SK-N-MC (cell line): ENCODE measurements at places on chromosomes 3 and 15.

- DNase-seq, result no peak
Measured at GRCh38 chr3:53303957-53304356, 43.4 kb downstream of the DCP1A start.

GRCh38 chr3:160931474-160931873 is 173.7 kb downstream of the B3GALNT1 start:
- DNase-seq, result no peak

GRCh38 chr3:13115576-13115910 is 42.3 kb upstream of the IQSEC1 start:
- no peak for DNase-seq

DNA sequence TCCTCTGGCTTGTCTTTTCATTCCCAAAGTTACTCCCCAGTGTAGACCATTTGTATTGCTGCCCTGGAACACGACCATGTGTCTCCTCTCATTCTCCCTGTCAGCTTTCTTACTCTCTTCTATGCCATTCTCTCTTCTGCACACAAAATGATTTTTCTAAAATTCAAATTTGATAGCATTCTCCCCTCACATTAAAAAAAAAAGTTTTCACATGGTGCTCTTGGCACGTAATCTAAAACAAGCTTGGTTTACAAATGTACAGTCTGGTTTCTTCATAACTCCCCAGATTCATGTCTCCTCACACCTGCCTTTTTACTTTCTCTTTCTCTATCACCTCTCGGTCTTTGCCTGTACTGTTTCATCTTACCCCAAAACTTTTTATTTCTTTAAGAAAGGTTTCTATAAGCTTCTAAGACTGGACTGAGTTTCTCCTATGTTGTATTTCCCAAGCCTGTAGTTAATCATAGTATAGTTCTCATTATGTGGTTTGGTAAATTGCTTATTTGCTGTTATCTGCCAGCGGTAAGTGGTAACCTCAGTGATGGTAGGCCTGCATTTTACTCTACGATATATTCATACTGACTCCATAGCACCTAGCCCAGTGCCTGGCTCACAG is 31.2 kb downstream of the BCHE start:
- no peak for DNase-seq

GRCh38 chr3:145427355-145427754 is 733.6 kb downstream of the PLOD2 start:
- DNase-seq, result no peak

- DNase-seq, result no peak
Measured at GRCh38 chr3:183108470-183108869, 9.2 kb upstream of the MCCC1 start.

DNA sequence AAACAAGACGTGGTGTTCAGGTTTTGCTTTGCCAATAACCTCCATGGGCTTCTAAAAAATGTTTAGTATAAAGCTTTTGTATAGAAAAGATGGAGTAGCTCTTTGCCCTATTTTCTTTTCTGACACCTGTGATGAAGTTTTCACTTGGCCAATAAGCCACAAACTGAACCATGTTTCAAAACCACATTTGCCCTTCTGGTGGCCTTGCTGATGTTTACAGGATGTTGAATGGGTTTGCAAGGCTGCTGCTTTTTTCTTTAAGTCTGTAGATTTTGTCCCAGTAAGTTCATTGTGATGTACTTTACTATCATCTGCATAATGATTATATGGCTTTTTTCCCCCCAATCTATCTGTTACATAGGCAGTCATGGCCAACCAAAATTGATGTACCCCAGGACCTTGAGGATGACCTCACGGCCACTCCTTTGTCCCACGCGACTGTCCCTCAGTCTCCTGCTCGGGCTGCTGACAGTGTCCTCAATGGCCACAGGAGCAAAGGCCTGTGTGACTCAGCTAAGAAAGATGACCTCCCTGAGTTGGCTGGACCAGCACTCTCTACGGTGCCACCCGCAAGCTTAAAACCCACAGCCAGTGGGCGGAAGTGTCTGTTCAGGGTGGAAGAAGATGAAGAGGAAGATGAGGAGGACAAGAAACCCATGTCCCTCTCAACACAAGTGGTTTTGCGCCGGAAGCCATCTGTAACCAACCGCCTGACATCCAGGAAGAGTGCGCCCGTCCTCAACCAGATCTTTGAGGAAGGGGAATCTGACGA is 60.8 kb downstream of the SNRK start:
- no peak for DNase-seq

DNA sequence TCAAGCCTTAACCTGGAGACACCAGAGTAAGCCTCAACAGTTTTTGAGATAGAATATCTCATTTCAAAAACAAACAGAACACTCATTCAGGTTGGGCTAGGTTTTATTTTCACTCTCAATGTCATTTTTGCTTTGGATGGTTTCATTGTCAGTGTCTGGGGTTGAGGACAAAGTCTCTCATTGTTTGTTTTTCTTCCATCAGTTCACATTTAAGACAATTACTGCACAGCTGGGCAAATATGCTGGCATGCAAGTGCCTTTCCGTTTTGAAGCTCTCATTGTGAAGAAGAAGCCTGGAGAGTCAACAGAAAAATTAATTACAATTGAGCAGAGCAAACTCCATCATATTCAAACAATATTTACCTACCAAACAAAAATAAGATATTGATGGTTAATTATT is 1050.0 kb downstream of the TBL1XR1 start:
- no peak for DNase-seq

- no peak for DNase-seq
Measured at GRCh38 chr3:10495003-10495402, 10.4 kb downstream of the ATP2B2 start.

DNA sequence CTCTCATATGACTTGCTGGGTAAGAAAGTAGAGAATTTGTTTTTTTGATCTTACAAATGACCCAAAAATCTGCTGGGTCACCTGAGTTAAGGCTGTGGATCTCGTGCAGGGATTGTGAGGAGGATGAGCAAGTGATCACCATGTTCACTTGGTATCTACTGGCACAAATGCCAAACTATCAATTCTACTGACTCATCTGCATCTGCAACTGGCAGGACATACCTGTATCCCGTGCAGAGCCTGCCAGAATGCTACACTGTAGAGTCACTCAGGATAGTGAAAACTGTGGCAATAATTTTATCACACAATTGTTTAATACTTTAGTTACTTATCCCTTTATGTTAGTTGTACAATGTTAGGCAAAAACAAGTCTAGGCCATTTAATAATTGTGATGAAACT is 129.6 kb upstream of the PLXND1 start:
- DNase-seq, result no peak

DNA sequence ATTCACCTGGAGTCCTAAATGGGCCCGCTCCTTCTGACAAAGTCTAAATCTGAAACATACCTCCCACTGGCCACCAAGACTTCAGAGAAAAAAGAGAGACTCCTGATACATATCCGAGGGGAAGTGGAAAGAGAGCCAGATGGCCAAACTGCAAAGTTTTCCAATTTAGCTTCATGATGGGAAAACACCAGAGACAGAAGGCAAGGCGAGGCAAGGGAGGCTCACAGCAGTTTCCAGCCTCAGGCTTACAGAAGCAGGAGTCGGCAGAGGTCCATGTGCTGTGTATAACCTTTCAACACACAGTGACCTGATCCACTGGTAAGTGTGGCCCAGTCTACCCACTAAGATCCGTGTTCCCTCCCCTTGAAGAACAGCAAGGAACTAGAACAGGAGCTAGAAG is 29.9 kb upstream of the PDE8A start:
- no peak for DNase-seq

GRCh38 chr3:37680401-37680800 is 181.3 kb upstream of the CTDSPL start:
- DNase-seq, result no peak

GRCh38 chr3:55903680-55904079 is 416.6 kb upstream of the WNT5A start:
- DNase-seq, result no peak

GRCh38 chr15:29920515-29920914 is 98.2 kb upstream of the TJP1 start:
- no peak for DNase-seq

DNA sequence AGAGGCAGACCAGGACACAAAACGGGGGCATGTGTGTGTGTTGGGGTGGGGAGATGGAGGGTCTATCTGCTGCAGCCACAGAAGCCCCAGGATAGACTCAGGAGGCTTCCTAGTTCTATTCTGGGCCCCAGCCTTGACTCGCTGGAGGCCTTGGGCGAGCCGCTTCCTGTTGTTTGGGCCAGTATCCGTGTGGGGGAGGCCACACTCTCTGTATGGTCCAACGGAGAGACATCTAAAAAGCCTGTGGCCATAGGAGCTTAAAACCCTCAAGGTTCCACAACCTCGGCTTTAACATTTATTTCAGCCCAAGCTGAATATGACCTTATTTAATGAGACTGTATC is 32.8 kb downstream of the POC1A start:
- DNase-seq, result no peak

DNA sequence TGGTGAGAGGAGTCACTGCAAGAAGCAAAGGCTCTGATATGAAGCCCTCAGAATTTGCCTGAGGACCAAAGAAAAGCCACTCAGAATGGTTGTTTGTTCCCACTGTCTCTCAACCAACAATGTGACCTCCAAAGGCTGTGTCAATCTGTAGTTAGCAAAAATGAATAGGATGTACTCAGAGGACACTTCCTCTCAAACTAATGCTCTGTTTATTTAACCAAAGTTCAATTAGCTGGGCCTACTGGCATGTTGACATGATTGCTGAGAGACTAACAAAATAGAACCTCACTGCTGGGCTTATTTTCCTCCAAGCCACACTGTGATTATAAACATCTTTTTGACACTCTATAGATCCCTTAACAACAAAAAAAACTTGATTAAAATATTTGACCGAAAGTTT is 522.5 kb downstream of the OCA2 start:
- DNase-seq, result no peak

GRCh38 chr3:179606534-179607085 is 2.0 kb downstream of the NDUFB5 start:
- no peak for DNase-seq

DNA sequence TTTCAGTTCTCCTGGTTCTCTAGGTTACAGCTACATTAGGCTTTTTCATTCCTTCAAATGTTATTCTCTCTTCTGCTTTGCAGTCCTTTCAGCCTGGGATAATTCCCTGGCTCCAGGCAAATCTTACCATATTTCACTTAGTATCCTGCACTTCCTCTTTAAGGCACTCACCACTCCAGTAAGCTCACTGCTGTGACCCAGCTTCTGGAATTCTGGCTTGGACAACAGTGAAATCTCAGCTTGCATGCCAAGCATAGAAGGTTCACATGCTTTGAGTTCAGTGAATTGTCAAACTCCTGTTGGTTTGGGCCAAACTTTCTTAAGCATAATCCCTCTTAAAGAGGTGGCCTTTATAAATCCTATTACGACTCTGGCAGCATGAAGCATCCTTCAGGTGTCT is 69.4 kb downstream of the SCN10A start:
- DNase-seq, result no peak

DNA sequence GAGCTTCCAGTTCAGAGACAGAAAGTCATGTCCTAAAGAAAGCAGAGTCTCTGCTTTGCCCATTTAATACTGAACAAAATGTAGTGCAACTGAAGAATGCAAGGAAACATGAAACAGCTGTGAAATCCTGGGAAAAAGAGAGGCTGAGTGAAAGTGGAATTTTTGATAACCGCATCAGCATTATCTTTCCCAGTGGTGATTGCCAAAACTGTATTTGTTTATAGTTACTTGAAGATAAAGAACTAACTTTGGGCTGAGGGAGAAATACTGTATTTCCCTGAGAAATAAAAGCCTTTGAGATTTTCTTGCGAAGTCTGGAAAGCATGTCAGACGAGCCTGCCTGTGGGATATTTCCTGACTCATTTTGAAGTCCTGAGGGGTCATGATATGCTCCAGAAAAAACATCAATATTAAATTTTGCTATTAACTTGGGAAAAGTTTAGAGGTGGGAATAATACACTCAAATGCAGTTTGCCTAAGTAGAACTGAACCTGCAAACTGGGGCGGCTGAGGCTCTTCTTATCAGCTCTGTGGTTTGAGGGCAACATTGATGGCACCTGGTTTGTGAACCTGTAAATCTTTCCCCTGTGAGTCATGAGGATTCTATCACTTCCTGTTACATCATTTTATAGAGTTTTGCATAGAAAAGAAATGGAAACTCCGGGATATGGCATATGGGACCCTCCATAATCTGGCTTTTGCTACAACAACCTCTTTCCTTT is 855.3 kb downstream of the MCTP2 start:
- no peak for DNase-seq

GRCh38 chr3:125202197-125202596 is 10.4 kb downstream of the SLC12A8 start:
- DNase-seq, result peak; percentile 37

DNA sequence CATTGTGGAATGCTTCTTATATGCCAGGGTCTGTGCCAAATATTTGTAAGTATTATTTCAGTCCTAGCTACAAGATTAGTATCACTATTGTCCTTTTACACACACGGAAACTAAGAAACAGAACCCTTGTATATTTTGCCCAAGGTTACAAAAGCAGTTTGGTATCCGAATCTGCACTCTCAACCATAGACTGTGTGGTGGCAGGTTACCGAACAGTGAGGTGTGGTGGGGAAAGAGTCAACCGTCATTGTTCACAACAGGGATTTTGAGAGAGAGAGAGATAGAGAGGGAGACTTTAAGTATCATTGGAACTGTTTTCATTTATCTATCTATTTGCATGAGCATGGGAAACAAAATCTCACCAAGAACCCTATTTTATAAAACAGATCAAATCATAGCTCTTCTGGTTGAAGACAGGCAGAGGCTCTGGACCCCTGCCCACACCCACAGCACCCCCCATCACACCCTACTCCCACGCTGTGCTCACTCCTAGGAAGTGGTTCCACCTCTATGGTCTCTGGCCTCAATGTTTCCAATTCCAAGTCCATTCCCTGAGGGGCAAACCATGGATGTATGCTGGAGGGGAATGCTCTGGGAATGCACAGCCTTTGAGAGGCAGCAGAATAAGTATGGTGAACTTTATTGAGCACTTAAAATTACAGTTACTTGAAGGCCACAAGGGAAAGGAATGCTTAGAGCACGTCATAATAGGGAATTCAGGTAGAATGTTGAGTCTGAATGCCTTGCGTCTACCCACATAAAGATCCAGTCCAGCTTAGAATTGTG is 69.0 kb downstream of the ARHGAP31 start:
- DNase-seq, result no peak

DNA sequence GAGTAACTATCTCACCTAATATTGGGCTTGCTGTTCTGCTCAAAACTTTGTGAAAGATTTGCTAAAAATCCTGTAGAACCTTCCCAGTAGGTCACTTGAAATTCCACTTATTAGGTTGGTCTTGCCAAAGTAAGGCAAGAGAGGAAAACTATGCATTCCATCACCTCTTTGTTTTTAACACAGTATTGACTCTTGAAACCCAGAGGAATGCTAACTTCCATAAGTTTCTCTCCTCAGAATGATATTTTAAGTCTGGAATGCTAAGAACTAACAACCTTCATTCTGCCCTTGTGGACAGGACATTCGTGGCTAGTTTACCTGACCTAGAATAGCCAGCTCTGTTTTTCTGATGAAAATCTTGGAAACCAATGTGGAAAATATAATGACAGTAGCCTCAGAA is 154.5 kb downstream of the TMCO5A start:
- DNase-seq, result no peak

- no peak for DNase-seq
Measured at GRCh38 chr15:58924327-58924726, 9.2 kb downstream of the SLTM start.
